ENCODE measurements at places on chromosomes 5 and 9.

GRCh38 chr9:129142138-129142935 is 31.1 kb downstream of the PTPA start:
- no peak for DNase-seq

GRCh38 chr5:83583859-83584258 is 112.3 kb downstream of the VCAN start:
- DNase-seq = no peak

DNA sequence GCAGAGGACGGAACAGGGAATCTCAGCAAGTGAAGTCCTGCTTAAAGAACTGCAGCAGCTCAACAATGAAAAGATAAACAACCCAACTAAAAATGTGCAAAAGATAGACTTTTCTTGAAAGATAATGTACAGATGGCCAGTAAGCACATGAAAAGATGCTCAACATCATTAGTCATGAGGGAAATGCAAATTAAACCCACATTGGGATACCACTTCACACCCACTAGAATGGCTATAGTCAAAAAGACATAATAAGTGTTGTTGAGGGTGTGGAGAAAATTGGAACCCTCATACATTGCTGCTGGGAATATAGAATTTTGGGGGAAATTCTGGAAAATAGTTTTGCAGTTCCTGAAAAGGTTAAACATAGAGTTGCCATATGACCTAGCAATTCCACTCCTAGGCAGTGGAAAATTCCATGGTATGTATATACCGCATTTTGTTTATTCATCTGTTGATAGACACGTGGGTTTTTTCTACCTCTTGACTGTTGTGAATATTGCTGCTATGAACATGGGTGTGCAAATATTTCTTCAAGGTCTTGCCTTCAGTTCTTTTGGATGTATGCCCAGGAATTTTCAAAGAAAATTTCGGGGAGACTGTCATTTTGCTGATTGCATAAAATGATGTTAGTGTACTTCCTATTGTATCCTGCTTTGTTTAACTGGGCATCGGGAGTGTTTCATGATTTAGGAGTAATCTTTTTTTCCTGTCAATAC is 7.2 kb downstream of the CNOT8 start:
- DNase-seq = no peak

DNA sequence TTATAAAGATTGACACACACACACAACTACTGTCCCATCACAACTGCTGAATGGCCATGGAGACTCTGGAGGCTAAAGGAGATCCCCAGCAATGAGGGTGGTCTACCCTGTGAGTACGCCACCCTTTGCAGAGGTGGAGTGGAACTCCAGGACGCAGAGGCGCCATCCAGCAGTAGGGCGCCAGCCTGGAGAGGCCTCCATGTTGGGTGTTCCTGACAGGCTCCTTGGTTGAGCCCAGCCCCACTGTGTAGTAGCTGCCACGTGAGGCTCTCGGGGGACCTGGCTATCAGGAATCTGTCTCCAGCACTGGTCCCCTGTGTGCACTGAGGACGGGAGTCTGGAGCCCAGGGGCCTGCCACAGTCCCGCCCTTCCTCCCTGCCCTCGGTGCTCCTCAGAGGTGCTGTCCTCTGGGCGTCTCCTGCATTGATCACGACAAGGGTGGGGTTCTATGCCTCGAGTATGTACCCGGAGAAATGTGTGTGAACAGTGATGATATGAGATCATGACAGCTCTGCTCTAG is 72.3 kb downstream of the DAP start:
- no peak for DNase-seq

DNA sequence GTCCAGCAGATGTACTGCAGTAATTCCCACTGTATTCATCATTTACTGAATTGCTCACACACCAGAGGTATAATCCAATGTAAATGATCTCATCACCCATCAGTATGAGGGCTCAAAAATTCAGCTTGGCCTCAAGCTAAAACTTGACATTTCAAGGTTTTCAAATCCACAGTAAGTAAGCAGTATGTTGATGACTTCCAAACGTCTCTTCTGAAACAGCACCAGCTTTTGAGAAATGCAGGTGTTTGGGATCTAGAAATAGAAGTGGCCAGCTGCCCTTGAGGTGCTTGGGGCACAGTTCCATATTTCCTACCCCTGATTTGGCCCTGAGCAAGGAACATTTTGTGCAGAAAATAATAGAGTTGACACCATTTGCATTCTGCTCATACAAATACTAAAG is 388.0 kb upstream of the TUSC1 start:
- DNase-seq = no peak

DNA sequence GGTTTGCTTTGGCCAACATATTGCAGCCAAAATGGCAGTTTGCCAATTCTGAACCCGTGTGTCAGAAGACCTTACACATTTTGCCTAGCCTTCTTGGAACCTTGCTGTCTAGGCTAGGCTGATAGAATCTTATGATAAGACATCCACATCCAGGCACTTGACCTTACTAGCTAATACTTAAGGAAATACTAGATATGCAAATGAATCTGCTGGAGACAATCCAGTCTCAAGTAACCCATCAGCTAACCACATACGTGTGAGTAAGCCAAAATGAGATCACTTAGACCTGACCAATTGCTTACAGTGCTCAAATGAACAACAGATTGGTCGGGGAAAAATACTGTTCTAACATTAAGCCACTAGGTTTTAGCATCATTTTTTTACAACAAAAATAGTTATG is 1504.6 kb upstream of the CDH9 start:
- no peak for DNase-seq

Data from stimulated activated CD4-positive, alpha-beta T cell treated with anti-CD3 and anti-CD28 coated beads, TNF-alpha, amount 100 ng/mL, for 1 hour (primary cell).